GM23248 (cell line): ENCODE measurements at places on chromosomes 3 and 15. TPM values are rescaled to one million over a fixed set of nuclear protein-coding genes. Genes with fewer than 3 reads are reported as not detected.

Gene IL17RE
- 0.24 and 0.27 TPM in 2 replicates for polyA plus RNA-seq

Gene C2CD4A
- not detected in 2 replicates for polyA plus RNA-seq

Gene PLXND1
- polyA plus RNA-seq: 35.7 and 37.4 TPM in 2 replicates

Gene CKMT1B
- polyA plus RNA-seq: not detected in 2 replicates

Gene ADIPOQ
- not detected in 2 replicates for polyA plus RNA-seq

Gene PFKFB4
- polyA plus RNA-seq: 10.1 and 12.1 TPM in 2 replicates

Gene ABCF3
- polyA plus RNA-seq: 58.6 and 59.1 TPM in 2 replicates

Gene SPINK8
- not detected in 2 replicates for polyA plus RNA-seq

Gene C3orf22
- polyA plus RNA-seq: not detected in 2 replicates

Gene FSTL1
- 1,910 and 1,919 TPM in 2 replicates for polyA plus RNA-seq

Gene SLC28A1
- not detected in 2 replicates for polyA plus RNA-seq

Gene ARHGEF26
- 0.38 and 0.40 TPM in 2 replicates for polyA plus RNA-seq

Gene SH3GL3
- polyA plus RNA-seq: 0.27 and 0.28 TPM in 2 replicates

Gene C3orf80
- 0.19 and 0.25 TPM in 2 replicates for polyA plus RNA-seq

Gene NUDT16
- polyA plus RNA-seq: 11.7 TPM in 2 replicates

Gene PLSCR1
- 28.5 and 28.7 TPM in 2 replicates for polyA plus RNA-seq

Gene U2SURP
- polyA plus RNA-seq: 66.1 and 67.2 TPM in 2 replicates

Gene CADPS
- polyA plus RNA-seq: 1.6 and 3.0 TPM in 2 replicates

Gene TGM4
- not detected in 2 replicates for polyA plus RNA-seq

Gene CHRNA5
- 0.24 and 0.74 TPM in 2 replicates for polyA plus RNA-seq

Gene KLHL24
- polyA plus RNA-seq: 10.1 and 11.7 TPM in 2 replicates

Gene RPUSD3
- 37.4 and 38.3 TPM in 2 replicates for polyA plus RNA-seq

Gene GAP43
- polyA plus RNA-seq: 1.1 and 1.8 TPM in 2 replicates

Gene COL6A5
- polyA plus RNA-seq: not detected in 2 replicates

Gene NME9
- 0.14 TPM in 1 of 2 replicates, not detected in the other for polyA plus RNA-seq

Gene RASGRP1
- polyA plus RNA-seq: 0.58 and 0.96 TPM in 2 replicates

Gene TLR9
- 0.11 TPM in 1 of 2 replicates, not detected in the other for polyA plus RNA-seq

Gene COL6A6
- 0.08 TPM in 1 of 2 replicates, not detected in the other for polyA plus RNA-seq

Gene SMCO1
- not detected in 2 replicates for polyA plus RNA-seq

Gene GOLGA6L9
- 0.44 and 0.65 TPM in 2 replicates for polyA plus RNA-seq

Gene PYGO1
- polyA plus RNA-seq: 1.5 and 1.6 TPM in 2 replicates

Gene TMEM108
- not detected in 2 replicates for polyA plus RNA-seq

Gene ADGRG7
- polyA plus RNA-seq: not detected in 2 replicates

Gene LAMB2
- 539 and 542 TPM in 2 replicates for polyA plus RNA-seq

Gene CACNA2D2
- not detected in 2 replicates for polyA plus RNA-seq

Gene WDR49
- polyA plus RNA-seq: not detected in 2 replicates

Gene SLC51B
- not detected in 2 replicates for polyA plus RNA-seq

Gene EOMES
- not detected in 2 replicates for polyA plus RNA-seq

Gene KNG1
- polyA plus RNA-seq: not detected in 2 replicates

Gene USP8
- polyA plus RNA-seq: 56.2 and 57.2 TPM in 2 replicates
